ENCODE measurements at places on chromosomes 11 and 22. TPM values are rescaled to one million over a fixed set of nuclear protein-coding genes. Genes with fewer than 3 reads are reported as not detected.
A peak's percentile ranks its signal among the peaks of the same experiment; 100 is the strongest.

CSTF3 gene
- 31.0 TPM for total RNA-seq

CCDC81 gene
- total RNA-seq: 3.8 TPM

OR6A2 gene
- total RNA-seq: 2.6 TPM

OR51I1 gene
- total RNA-seq: 0.74 TPM

OSM gene
- total RNA-seq: 1.6 TPM

CBX7 gene
- 62.8 TPM for total RNA-seq

MOGAT2 gene
- total RNA-seq: 0.19 TPM

MEI1 gene
- 103 TPM for total RNA-seq

OR6T1 gene
- total RNA-seq: not detected

FBXO3 gene
- total RNA-seq: 27.2 TPM

FADS2 gene
- total RNA-seq: 123 TPM

GRCh38 chr11:11366793-11367192 lies 13.7 kb upstream of the CSNK2A3 start:
- H3K4me3 ChIP-seq: no peak overlapping the region
- no peaks in the 10 kb centered on the region for H3K36me3 ChIP-seq
- no peak for DNase-seq
- H3K27ac ChIP-seq: no peak overlapping the region
- no peaks in the 10 kb centered on the region for H3K27me3 ChIP-seq
- H3K4me1 ChIP-seq: no peaks in the 10 kb centered on the region

GRCh38 chr11:121554552-121554951 lies 101.8 kb upstream of the SORL1-AS1 start:
- no peak overlapping the region for H3K27ac ChIP-seq
- H3K27me3 ChIP-seq: no peaks in the 10 kb centered on the region
- H3K36me3 ChIP-seq: no peaks in the 10 kb centered on the region
- H3K4me1 ChIP-seq: no peaks in the 10 kb centered on the region

GRCh38 chr11:87137711-87138110 lies 100.0 kb downstream of the TMEM135 start:
- H3K4me3 ChIP-seq: no peak overlapping the region
- no peak for DNase-seq
- no peak overlapping the region for H3K27ac ChIP-seq
- H3K4me1 ChIP-seq: no peaks in the 10 kb centered on the region
- H3K27me3 ChIP-seq: no peaks in the 10 kb centered on the region
- no peaks in the 10 kb centered on the region for H3K36me3 ChIP-seq

- no peaks in the 10 kb centered on the region for H3K36me3 ChIP-seq
- H3K4me1 ChIP-seq: no peaks in the 10 kb centered on the region
- H3K27ac ChIP-seq: no peak overlapping the region
- no peaks in the 10 kb centered on the region for H3K27me3 ChIP-seq
- H3K4me3 ChIP-seq: no peak overlapping the region
- peak; percentile 23 for DNase-seq
Observed at GRCh38 chr11:40125054-40125453, 1334.4 kb downstream of the LRRC4C start.

- H3K36me3 ChIP-seq: no peaks in the 10 kb centered on the region
- H3K4me3 ChIP-seq: no peak overlapping the region
- peaks cover 14% of the 10 kb centered on the region for H3K4me1 ChIP-seq
- peak overlapping the region; percentile 4 for H3K27ac ChIP-seq
Observed at GRCh38 chr11:87263264-87263838, 225.6 kb downstream of the TMEM135 start.

DNA sequence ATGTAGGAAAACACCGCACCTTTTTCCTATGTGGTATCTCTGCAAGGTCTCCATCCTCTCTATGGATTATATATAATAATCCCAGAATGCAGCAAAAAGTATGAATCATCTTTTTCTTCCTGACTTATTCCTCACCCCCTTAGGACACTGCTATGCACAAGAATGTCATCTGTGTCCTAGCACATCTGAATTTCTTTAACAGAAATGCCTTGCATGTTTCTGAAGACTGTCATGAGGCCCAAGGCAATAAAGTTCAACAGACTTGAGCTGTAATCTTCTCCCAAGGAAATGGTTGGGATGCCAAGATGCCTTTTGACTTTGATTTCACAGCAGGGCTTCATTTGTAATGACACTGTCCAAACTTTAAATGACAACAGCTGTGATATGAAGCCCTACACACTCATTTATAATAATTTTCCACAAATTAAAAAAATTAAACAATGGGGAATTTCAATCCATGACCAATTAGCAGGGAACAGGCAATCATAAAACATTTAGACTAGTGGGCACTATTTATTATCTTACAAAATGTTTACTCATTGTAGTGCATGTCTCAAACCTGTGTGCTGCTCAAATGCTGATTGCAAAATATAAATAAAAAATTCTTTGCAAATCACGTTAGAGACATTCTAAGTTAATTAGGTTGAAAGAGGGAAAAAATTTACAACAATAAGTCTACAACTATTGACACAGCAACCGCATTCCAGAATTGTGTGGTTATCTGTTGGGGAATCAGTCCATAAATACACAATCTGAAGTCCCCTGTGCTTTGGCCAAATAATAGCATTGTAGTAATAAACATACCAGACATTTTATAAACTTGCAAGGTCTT lies 242.3 kb downstream of the SWAP70 start:
- no peaks in the 10 kb centered on the region for H3K36me3 ChIP-seq
- no peak for DNase-seq
- H3K4me1 ChIP-seq: peaks cover 11% of the 10 kb centered on the region
- no peaks in the 10 kb centered on the region for H3K27me3 ChIP-seq

DNA sequence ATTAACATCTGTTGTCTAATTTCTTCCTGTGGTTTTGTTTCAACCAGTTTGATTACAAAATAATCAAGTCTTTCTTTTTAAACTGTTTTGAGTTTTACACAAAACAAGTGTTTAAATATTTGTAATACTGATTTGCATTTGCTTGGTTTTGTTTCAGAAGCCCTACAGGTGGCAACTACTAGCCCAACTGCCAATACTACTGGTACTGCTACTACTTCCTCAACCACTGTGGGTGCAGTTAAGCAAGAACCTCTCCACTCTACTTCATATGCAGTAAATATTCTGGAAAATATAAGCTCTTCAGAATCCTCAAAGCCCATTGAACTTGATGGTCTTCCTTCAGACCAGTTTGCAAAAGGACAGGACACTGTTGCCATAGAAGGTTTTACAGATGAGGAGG lies 61.1 kb downstream of the QSER1 start:
- H3K27me3 ChIP-seq: no peaks in the 10 kb centered on the region
- H3K27ac ChIP-seq: no peak overlapping the region

DNA sequence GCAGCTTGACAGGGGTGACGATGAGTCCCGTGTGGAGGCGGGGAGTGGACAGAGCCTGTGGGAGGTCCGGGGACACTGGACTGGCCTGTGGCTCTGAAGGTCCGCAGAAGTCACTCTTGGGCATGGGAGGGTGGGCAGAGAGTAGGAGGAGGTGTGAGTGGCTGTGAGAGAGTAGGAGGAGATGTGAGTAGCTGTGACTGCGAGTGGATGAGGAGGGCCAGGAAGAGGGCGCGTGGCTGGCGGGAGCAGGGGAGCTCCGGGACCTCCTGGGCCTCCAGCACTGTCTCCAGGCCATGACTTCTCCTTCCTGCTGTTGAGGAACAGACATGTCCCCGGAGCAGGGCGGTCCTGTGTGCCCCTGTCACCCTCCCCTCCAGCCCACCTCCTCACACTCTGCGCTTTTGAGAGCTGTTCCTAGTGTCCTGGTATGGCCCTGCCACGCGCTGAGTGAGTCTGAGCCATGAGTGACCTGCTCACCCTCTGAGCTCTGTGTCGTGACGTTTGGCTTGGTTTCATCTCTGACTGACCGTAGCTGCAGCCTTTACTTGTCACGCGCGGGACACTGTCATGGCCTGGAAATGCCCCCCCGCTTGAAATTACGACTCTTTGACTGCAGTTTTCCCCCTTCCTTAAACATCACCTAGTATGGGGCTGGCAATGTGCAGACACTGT lies 391.5 kb downstream of the TBC1D22A start:
- no peak overlapping the region for H3K4me3 ChIP-seq
- no peaks in the 10 kb centered on the region for H3K36me3 ChIP-seq
- no peak overlapping the region for H3K27ac ChIP-seq
- peaks cover 4% of the 10 kb centered on the region for H3K4me1 ChIP-seq
- DNase-seq: peak; percentile 22

- no peaks in the 10 kb centered on the region for H3K27me3 ChIP-seq
- H3K4me3 ChIP-seq: no peak overlapping the region
- H3K36me3 ChIP-seq: no peaks in the 10 kb centered on the region
Observed at GRCh38 chr22:38652859-38653258, 3.3 kb downstream of the FAM227A start.

GRCh38 chr11:2703363-2704141 lies 3.8 kb upstream of the KCNQ1OT1 start:
- no peak overlapping the region for H3K27ac ChIP-seq
- DNase-seq: no peak
- no peaks in the 10 kb centered on the region for H3K36me3 ChIP-seq
- H3K27me3 ChIP-seq: no peaks in the 10 kb centered on the region
- H3K4me1 ChIP-seq: peaks cover 2% of the 10 kb centered on the region

DNA sequence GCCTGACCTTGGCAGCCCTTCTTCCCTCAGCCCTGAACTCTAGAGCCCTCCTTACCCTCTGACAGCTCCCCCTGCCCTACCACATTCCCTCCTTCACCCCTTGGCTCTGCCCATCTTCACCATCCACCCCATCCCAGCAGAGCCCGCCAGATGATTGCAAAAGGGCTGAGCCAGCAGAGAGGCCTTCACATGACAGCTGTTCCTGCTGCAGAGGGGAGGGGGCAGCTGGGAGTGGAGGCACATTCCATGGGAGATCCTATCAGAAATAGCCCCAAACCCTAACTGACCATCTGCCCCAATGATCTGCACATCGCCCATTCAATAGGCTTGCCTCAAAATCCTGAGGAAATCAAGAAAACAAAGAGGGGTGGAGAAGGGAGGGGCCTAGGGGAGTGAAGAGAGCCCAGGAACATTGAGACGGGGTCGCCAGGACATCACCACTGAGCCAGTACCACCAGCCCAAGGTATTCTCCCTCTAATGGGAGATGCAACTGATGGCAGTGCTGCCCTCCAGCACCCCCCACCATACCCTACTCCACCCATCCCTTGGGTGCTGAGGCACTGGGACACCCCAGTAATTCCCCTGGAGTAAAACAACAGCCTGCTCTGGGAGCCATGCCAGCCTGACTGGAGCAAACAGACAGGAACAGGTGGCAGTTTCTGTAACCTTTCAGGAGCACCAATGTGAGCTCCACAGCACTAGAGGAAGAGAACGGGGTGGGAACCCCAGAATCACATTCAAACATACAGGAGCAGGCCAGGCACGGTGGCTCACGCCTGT lies 8.0 kb upstream of the AHNAK start:
- no peaks in the 10 kb centered on the region for H3K36me3 ChIP-seq
- DNase-seq: no peak
- no peaks in the 10 kb centered on the region for H3K27me3 ChIP-seq
- no peak overlapping the region for H3K4me3 ChIP-seq
- peaks cover 60% of the 10 kb centered on the region for H3K4me1 ChIP-seq

DNA sequence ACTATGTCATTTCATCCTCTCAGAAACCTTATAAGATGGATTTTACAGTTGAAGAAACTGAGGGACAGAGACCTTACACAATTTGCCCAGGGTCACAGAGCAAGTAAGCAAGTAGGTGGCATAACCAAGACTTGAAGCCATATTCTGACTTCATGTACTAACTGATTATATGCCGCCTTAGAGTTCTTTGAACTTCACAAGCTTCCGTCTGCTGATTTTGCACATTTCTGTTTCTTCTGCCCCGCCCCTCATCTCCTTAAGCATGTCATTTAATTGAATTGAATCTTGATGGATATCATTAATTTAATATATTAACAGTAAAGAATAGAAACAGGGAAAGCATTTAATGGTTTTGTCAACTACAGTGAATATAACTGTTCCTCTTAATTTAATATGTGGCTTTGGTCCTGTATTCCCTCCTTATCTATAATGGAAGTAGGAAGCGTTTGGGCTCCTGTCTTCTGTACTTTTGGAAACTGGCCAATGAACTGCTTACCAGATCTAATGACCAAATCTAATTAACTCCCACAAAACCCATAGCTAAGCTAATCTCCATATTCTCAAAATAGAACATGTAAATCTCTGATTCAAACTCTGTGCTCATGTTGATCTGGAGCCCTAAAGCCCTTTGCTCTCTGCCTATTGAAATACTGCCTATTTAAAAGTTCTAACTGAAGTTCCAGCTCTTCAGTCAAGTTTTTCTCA lies 30.4 kb downstream of the SIK2 start:
- H3K27me3 ChIP-seq: no peaks in the 10 kb centered on the region
- DNase-seq: no peak
- H3K4me1 ChIP-seq: peaks cover 10% of the 10 kb centered on the region
- H3K27ac ChIP-seq: no peak overlapping the region

DNA sequence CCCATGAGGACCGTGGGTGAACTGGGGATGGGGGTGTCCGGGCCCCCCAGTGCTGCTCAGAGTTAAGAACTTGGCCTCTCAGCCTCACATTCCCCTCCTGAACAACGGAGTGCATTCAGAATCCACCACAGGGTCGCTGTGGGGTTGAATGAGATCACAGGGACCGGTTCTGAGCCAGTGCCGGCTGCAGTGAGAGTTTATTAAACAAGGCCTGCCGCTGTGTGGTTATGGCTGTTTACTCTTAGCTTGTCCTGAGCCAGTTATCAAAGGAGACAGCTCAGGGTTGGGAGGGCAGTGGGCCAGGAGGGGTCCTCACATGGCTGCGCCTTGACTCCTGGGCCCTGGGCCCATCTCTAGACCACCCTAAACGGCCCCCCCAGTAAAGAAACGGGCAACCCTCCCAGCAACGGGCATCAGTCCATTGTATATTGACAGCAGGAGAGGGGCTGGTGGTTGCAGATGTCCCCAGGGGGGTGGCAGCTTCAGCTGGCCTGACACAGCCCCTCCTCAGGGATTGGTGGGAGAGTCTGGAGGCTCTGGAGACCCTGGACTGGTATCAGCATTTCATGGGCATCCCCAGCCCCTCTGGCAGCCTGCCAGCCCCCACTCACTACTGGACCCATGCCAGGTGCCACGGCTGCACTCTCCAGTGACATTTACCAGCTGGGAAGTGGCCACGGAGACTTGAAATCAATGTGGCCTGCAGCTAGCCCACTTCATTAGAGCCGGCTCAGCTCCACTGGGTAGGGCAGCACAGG lies 15.1 kb upstream of the CABP7 start:
- no peak overlapping the region for H3K4me3 ChIP-seq
- H3K27me3 ChIP-seq: no peaks in the 10 kb centered on the region
- no peaks in the 10 kb centered on the region for H3K36me3 ChIP-seq
- no peak overlapping the region for H3K27ac ChIP-seq
- H3K4me1 ChIP-seq: peaks cover 6% of the 10 kb centered on the region

Data from testis (tissue), 5 donors.